ENCODE measurements at places on chromosomes 11 and 22.

DNA sequence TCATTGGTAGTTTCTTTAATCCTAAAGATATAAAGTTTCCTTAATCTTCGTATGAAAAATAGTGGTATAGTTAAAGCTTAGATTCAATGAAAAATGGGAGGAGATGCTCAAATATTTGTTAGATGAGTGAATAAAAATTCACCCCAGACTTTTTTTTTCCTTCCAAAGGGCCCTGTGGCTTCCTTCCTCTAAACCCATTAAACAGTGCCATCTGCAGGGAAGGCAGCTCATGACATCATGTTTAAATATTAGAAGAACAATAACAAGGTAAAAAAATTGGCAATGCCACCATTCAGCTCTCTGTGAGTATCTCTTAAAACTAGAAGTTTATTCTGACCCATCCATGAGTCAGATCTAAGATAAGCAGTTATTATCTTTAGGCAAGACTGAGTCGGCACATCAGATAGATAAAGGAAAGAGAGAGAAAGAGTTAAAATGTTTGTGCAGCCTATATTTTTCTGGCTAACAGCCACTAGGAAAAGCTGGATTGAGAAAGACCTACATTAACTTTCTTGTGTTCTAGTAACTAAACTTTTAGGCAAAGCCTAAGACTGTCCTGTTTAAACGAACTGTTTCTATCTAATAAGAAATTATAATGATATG, 19.1 kb upstream of the OOSP1 start:
- peak; percentile 24 for DNase-seq

DNA sequence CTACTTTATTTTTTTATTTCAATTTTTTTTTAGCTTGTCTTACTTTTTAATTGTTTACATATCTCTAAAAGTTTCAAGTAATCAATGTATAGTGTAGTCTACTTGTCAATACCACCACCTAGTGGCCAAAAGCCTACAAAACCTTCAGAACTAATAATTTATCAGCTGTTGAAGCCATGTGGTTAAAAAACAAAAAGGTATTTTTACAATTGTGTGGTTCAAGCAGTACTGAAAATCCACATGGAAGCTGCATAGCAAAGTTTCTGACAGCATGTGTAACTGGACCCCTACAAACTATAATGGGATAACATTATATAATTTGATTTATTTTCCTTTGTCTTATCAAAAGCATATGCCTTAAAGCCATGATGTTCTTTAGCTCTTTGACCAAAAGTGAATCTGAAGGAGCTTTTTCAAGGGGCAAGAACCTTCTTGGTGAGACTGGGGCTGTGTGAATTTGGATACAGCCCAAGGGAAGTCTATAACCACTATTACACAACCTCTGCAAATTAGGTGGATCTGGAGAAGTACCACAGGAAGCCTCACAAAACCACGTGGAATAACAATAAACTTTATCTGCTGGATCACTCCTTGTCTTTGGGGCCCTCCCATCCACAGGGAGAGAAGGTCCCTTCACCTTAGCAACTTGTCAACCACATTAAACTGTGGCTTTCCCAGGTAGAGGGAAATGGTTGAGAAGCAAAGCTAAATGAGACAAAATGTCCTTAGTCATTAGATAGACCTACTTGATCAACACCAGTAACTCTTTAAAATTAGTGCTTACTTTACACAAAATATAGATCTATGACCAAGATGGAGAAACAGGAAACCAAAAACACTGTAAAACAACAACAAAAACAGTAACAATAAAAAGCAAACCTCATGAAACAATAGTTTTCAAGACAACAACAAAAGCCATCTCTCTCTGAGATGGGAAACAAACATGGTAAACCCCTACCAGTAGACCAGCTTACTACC, 9.9 kb downstream of the NARS2 start:
- peak; percentile 81 for DNase-seq

DNA sequence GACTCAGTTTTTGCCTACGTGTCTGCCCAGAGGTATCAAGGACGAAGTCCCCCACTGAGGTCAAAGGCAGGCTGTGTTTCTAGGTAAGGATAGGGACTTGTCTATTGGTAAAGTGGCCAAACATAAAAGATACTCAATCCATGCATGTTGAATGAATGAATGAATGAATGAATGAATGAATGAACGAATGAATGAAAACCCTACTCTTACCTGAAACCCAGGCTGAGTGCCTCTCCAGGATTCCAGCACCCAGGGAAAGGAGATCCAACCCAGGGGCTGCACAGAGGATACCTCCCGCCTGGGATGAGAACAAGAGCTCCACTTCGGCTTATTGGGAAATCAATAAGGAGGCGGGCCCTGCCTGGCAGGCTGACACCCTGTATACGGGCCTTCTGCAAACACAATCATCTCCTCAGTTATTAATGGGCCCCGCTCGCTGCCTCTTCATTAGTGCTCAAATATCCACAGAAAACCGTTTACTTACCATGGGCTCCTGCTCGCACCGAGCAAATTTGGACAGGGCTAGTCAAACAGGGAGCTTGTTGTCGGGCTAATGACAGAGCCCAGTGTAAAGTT, 177.4 kb downstream of the BUD13 start:
- no peak for DNase-seq

DNA sequence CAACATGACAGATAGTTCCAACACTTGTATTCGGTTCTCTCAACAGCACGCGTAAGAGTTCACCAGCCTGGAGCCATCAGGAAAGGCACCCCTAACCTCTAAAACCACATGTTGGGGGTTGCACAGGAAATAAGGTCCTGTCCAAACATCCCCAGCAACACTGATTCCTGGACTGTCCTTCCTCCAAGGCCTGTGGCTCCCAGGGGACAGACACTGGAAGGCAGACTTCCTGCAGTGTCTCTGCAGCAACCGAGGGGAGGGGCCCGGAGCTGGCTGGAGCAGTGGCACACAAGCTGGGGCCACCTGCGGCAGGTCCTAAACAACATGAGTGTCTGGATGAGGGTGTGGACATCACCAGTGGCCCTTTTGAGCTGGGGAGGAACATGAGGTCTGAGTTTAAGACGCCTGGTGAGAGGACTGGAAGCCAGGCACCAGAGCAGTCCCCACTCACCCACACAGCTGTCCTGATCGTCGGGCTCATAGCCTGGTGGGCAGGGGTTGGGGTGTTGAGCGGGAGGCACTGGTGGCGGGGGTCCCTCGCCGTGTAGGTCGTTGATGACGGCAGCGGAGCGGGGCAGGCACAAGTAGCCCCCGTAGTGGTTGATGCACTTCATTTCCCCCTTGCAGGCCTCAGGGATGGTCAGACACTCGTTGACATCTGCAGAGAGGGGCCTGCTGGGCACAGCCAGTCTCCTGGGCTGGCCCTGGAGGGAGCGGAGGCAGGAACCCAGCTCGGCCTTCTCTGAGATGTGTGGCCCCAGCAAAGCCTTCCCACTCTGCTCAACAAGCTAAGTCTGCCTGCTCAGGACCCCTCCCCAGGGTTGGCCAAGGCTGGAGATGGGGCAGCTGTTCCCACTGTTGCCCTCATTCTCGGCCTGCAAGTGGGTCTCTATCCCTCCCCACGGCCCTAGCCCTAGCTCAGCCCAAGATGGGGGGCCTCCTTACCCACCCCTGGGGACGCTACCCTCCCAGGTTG, 1.6 kb downstream of the EFEMP2 start:
- DNase-seq = no peak

GRCh38 chr11:117731722-117732290, 65.2 kb downstream of the DSCAML1 start:
- no peak for DNase-seq

DNA sequence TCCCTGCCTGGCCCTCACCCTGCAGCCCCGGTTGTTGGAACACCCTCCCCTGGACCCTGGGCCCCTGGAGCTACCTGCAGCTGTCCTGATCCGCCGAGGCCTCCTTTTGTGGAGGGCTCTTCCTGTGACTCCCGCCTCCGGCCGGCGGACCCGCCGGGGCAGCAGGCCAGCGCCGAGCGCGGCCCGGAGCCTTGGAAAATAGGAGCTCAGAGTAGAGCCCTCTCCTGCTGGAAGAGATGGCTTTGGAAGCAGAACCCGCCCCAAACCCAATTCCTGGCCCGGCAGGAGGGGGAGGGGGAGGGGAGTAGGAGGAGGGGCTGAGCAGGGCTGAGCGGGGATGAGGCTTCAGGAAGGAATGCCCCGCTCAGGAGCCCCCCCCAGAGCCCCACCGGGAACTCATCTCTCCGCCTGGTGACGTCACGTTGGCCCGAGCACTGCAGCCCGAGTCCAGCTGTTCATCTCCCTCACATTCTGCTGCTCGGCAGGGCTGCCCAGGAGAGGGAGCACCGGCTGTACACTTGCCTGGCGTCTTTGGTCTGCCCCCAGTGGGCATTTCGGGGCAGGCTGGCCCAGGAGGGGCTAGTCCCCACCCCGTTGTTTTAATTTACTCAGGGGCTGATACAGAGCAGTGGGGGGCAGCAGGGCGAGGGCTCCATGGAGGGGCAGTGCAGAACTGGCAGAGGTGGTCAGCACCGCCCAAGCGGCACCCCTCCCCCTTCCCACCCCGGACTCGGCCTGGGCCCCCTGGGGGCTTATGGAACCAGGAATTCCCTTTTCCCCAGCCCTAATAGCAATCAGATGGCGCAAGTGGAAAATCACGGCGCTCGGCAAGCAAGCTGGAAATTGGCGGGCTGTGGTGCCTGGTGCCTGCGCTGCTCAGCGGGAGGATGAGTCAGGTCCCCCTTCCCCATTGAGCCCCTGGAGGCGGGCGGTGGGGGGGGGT, at the start of gene MRGPRF:
TSS of gene MRGPRF (minus strand) at position 238 of the 943 bp plus-strand sequence. CDS start 3,345 bp downstream, outside the sequence.
- peak; percentile 47 for DNase-seq

GRCh38 chr11:15651816-15652215, 537.1 kb downstream of the INSC start:
- DNase-seq = no peak

GRCh38 chr11:27869701-27870100, 169.4 kb upstream of the BDNF start:
- no peak for DNase-seq

- DNase-seq = no peak
Observed at GRCh38 chr22:39169797-39170466, 17.5 kb upstream of the CBX7 start.

DNA sequence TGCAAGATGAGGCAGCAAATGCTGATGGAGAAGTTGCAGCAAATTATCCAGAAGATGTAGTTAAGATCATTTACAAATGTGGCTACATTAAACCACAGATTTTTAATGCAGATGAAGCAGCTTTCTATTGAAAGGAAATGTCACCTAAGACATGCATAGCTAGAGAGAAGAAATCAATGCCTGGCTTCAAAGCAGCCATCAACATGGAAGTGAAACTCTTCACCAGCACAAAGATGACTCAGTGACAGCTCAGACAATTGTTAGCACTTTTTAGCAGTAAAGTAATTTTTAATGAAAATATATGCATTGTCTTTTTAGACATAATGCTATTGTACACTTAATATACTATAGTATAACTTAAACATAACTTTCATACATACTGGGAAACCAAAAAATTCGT, 71.4 kb downstream of the FANCF start:
- no peak for DNase-seq

DNA sequence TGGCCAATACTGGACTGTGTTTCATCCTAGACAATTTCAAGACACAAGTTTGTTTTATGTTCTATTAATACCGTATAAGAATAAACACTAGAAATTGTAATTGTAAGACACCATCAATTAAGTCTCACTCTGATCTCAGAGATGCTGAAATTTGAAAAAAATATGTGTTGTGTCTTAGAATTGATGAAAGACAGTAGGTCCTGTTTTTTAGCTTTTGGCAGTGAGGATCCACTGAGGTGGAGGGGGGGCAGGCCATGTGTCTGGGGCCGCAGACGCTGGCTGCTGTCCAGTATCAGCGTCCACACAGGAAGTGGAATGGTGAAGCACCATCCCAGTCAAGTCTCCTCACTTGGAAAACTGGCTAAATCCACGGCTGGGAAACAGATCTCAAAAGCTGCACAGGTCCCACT, 22.5 kb upstream of the ALG8 start:
- no peak for DNase-seq

- DNase-seq = no peak
Observed at GRCh38 chr11:114318361-114318760, 22.2 kb downstream of the NNMT start.

- no peak for DNase-seq
Observed at GRCh38 chr11:117931331-117931950, 2.2 kb upstream of the TMPRSS13 start.

GRCh38 chr11:58923300-58923788, 15.9 kb upstream of the GLYATL1 start:
- peak; percentile 74 for DNase-seq

- peak; percentile 45 for DNase-seq
Observed at GRCh38 chr22:46797355-46797754, 34.9 kb downstream of the TBC1D22A start.

DNA sequence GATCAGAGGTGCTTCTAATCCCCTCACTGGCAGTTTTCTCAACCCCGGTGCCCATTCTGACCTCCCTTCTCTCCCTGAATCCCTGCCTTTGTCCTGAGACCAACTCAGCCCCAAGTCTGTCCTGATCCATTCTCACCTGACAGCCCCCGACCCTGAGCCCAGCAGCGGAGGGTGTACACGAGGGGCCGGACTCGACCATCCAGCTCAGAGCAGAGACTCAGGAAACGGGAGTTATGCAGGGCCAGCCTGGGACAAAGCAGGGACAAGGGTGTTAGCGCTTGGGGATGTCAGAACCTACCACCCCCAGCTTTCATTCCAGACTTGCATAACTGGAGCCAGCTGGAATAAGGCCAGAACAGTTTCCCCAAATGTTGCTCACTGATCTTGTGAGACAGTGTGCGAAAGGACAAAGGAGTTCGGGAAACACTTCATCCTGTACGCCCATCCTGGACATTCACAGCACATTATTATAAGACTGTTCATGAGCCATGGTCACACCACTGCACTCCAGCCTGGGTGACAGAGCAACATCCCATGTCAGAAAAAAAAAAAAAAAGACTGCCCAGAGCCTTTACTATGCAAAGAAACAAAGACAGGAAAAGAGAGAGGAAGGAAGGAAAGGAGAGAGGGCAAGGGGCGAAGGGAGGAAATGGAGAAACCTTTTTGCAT, 3.5 kb upstream of the EEF1G start:
- no peak for DNase-seq

- DNase-seq = no peak
Observed at GRCh38 chr22:45192701-45193187, 29.0 kb downstream of the NUP50 start.

- DNase-seq = no peak
Observed at GRCh38 chr22:26544489-26544888, 32.2 kb upstream of the TFIP11 start.

- DNase-seq = no peak
Observed at GRCh38 chr11:115718945-115719344, 214.7 kb upstream of the CADM1 start.

- no peak for DNase-seq
Observed at GRCh38 chr22:36767035-36767775, 8.7 kb downstream of the IFT27 start.
